ENCODE measurements at places on chromosomes 7 and 10.
A peak's percentile ranks its signal among the peaks of the same experiment; 100 is the strongest.

GRCh38 chr10:37478381-37478780 lies 353.0 kb downstream of the ANKRD30A start:
- DNase-seq: no peak

GRCh38 chr7:91491868-91492267 lies 227.6 kb downstream of the FZD1 start:
- DNase-seq: no peak

DNA sequence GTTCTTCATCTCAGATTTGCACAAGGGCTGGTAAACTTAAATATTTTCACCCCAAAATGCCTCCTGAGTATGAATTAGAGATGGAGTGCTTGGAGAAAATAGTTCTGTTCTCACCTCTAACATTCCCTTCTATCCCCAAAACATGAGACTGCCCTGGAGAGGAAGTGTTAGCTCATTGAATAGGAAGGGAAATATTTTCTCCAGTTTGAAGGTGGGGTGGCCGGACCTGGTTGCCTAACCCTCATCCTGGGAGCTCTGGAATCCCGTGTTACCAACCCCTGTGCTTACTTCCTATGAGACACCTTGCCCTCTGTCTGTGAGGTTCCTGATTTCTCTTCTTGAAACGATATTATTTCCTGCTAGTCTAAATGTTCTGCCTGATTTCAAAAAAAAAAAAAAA lies 779 bp downstream of the IFIT2 start:
- peak; percentile 47 for DNase-seq

- no peak for DNase-seq
These were observed 5.1 kb downstream of the RASGEF1A start for GRCh38 chr10:43261578-43262396.

DNA sequence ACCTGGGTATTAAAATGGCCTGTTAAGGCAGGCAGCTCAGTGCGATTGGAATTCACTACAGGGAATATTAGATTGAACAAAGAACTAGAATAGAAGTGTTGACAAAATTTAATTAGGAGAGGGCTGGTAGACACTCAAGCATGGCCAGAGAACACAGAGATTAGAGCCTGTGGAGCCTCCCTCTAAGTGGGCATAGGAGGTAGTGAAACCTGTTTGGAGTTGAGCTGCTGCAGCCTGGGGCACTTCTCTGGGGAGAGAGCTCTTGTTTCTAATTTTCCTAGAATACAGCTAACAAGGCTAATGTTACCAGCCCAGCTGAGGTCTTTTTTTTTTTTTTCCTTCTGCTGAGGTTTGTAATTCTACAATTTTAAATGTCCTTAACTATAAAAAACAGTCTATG lies 46.4 kb downstream of the TMEM168 start:
- DNase-seq: no peak

- DNase-seq: no peak
These were observed 10.9 kb downstream of the HPSE2 start for GRCh38 chr10:99224766-99225165.

GRCh38 chr10:31926765-31927564 lies 1.7 kb downstream of the ARHGAP12 start:
- peak; percentile 48 for DNase-seq

- peak; percentile 62 for DNase-seq
These were observed 1.0 kb downstream of the ACSL5 start for GRCh38 chr10:112374724-112375541.

DNA sequence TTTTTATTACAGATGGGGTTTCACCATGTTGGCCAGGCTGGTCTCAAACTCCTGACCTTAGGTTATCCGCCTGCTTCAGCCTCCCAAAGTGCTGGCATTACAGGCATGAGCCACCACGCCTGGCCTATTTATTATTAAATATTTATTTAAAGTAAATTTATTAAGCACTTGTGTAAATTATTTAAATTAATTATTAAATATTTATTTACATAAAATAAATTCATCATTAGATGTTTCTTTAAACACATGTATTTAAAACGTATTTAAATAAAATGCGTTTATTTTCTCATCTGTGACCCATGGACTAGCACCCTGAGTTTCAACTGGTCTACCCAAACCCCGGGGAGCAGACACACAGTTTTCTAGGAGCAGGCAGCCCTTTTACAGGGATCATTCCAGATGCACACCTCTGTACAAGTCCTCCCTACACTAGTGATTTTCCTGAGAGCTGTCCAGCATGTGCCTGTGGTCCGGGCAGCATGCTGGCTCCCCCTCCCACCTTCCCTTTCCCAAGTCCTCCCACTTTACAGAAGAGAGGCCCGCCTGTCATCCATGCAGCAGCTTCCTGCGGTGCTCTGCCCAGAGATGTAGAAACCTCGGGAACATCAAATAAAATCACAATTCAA lies 89.2 kb upstream of the ATP6V0A4 start:
- no peak for DNase-seq

DNA sequence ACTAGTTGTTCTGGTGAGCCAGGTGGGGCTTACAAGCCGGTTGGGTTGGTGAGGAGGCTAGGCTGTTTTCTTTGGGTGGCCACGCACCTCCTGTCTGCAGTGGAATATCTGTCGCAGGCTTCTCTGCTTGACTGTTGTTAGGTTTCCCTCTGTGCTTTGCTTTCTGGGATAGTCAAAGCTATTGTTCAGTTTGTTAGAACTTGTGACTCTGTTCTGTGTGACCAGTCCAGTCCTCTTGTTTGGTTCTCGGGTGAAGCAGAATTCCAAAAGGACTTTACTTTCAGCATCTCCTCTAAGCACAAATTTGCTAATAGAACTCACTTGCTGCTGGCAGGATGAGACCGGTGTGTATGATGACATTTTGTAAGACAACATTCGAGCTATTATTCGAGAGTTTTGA lies 105.3 kb downstream of the CREB5 start:
- DNase-seq: no peak

DNA sequence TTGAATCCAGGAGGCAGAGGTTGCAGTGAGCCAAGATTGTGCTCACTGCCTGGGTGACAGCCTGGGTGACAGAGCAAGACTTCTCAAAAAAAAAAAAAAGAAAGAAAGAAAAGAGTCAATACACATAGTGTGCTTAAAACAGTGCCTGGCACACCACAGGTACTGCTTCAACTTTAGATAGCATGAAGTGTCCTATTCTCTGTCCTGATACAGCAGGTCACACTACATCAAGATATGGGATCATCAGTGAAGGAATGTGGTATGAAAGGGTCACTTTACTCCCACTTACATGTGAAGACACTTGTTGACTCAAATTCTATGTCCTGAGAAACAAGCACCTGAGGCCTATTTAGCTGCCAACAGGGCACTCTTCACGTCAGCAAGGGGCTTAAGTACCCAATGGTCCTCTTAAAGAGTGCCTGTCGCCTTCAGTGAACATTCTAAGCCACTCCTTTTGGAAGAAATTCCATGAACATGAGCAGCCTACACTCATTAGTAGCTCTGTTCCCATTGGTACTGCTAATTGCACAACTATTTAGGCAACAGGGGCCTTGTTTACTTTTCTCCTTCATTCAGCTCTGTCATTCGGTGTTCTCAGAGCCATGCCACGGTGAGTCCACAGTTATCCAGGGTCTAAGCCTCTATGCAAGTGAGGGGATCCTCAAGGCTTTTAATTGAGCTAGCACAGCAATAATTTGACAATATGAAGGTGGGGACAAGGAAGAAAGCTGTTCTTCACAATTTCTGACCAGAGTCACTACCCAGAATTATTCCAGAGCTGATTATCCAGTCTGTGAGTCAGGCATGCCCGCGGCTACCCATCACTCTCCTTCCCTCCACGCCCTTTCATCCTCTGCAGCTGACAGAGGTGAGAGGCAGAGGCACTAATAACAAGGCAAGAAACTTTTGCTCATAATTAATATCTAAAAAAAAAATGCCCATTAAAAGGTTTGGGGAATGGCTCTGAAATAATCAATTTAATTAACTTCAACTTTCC lies 56.6 kb upstream of the PTN start:
- no peak for DNase-seq

- DNase-seq: no peak
These were observed 95.8 kb downstream of the NRP1 start for GRCh38 chr10:33238643-33239042.

DNA sequence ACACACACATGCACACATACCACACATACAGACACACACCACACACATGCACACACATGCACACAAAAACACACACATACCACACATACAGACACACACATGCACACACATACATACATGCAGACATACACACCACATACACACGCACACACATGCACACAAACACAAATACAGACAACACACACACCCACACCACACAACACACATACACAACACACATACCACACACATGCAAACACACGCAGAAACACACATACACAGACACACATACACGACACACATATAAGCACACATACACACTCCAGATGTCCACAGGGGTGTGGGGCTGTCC lies 60.1 kb upstream of the PPP2R2D start:
- DNase-seq: no peak

- DNase-seq: no peak
These were observed 72.1 kb upstream of the EGFR start for GRCh38 chr7:54946764-54947163.

- DNase-seq: no peak
These were observed 67.3 kb upstream of the WDR11 start for GRCh38 chr10:120783867-120784266.
